ENCODE measurements at places on chromosomes 5 and 9. TPM values are rescaled to one million over a fixed set of nuclear protein-coding genes. Genes with fewer than 3 reads are reported as not detected.

DNA sequence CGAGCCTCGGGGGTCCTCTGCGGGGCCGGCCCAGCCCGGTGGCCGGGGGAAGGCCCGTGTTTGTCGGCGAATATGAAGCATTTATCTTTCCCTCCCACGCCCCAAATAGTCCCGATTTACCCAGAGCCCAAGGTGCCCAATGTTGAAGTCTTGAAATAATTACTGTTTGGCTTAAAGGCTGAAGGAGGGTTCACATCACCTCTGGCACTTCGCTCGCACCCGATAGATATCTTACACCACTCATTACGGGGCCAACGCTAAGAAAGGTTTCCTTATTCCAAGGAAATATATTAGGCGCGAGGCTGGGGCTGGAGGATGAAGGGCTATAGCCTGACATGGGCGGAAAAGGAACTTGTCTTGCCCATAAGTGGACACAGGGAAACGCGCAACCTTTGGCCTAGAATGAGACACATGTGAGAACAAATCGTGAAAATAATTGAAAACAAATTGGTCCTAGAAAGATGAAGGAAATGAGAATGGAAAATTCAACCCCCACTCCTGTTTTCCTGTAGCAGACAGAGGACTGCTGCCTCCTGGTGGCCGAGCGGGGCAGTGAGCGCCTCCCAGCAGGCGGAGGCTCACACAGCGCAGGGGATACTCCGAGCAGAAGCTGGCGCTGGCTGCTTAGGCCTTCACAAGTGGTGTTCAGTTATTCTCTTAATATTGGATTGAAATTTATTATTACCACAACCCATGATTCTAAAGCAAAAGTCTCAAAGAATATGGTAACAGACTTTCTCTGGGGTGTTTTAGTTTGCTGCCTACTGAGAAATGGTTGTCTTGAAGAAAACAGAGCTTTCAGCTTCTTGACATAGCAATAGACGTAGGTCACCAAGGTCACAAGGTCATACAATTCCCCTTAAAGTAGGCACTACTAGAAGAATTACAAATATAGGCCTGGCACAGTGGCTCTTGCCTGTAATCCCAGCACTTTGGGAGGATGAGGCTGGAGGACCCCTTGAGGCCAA lies 7.9 kb downstream of the CCL21 start:
- peak; percentile 88 for ATAC-seq

GRCh38 chr5:9411142-9411541 lies 134.7 kb downstream of the SEMA5A start:
- ATAC-seq: no peak

DNA sequence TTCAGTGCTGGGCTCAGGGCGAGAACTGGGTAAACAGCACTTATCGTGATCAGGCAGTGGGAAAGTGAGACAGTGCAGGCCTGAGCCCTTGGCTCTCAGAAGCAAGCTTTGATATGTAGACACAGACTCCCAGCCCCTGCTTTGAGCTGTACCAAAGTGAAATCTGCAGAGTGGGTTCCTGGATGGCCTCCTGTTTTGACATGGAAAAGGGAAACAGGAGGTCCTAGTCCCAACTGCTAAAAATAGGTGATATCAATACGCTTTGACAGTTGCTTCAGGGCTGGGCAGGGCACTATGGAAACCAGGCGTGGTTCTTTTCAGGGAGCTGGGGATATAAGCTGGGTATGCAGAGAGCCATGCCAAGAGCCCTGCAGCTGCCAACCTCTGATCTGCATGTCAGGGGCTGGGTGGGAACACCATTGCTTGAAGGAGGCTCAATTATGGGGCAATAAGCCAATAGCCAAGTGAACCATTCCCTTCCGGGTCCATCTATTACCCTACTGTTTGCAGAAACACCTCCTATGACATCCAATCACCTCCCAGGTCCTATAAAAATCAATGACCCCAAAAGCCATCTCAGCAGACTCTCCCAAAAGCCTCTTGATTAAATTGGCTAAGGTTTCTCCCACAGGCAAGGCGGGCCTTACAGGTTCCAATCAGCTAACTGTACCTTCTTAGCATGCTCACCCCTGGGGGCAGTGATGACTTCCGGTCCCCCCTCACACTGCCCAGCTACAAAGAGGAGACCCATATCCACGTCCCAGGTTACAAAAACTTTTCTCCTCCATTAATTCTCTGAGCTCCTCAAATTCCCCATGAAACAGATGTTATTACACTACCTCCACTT lies 45.8 kb downstream of the EPB41L4B start:
- no peak for ATAC-seq

The SHC3 gene
- 4.8 TPM for total RNA-seq
